ENCODE measurements at places on chromosomes 11 and 22. TPM values are rescaled to one million over a fixed set of nuclear protein-coding genes. Genes with fewer than 3 reads are reported as not detected.

Gene AGBL2
- 2.6 TPM for total RNA-seq

Gene IGSF9B
- total RNA-seq, result 4.7 TPM

Gene DGCR6
- 26.1 TPM for total RNA-seq

Gene FLRT1
- total RNA-seq, result 0.52 TPM

Gene CCDC15
- 2.6 TPM for total RNA-seq
